ENCODE measurements at places on chromosomes 16 and 17. TPM values are rescaled to one million over a fixed set of nuclear protein-coding genes. Genes with fewer than 3 reads are reported as not detected.
A peak's percentile ranks its signal among the peaks of the same experiment; 100 is the strongest.

Gene PRSS36
- polyA plus RNA-seq, result 0.09 TPM

- no peak for DNase-seq
Measured at GRCh38 chr17:9587969-9588656, 11.7 kb downstream of the CFAP52 start.

DNA sequence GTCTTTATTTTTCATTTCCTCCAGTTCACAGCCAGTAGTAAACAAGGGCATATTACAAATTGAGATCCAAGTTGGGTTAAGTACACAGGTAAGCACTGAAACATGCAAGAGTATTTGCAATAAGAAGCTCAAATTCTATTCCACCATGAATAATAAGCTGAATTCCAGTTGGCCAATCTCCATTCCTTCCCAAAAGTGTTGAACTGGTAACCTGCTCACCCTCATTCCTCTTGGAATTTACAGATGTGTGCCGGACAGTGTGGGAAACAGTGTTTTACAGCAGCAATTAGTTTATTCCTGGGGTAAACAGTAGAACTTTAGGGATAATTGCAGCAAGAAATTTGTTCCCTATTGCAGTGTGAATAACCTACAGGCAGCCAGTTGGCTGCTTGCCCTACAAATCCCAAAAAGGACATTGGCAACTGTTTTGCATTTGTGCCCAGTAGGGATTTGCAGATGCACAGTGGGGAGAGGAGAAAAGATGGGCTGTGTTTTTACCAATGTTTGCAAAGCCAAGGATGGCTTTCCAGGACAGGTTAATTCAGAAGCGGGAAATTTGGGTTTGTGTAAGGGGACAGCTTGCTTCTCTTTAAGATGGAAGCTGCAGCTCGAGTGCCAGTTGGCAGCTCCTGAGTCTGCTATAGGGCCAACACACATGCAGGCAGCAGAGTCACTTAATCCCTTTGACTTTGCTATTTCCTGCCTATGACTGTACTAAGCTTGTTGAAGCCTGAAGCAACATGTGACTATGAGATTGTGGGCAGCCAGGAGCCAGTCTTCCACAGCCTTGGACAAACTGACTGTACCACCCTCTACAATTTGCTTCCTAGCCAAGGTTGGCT is 318.9 kb downstream of the MAP2K6 start:
- no peak for DNase-seq

DNA sequence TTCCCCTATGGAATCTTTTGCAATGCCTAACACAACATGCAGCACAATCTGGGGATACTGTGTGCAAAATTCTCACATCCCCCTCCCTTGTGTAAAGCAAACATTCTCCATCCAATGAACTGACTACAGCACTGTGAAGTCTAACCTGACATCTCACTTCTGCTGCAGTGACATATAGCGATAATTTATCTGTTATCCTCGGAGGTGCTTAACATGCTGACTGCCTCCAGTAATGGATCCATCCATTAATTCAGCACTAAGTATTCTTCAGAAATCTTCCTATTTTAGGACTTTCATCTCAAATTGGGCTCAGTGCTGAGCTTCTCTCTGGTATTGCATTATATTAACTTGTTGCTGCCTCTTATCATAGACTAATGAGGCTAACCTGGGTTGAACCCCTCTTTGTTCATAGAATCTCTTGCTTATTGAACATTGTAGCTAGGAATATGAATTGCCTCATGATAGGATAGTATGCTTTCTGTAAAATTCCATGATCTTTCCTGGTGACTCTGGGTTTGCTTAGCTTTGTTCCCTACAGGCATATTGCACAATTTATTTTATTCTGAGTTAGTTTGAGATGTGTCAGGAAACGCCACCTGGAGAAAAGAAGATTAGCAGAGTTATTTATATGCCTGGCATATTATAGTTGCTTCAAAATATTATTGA is 187.9 kb downstream of the CNTNAP4 start:
- DNase-seq, result no peak

- DNase-seq, result no peak
Measured at GRCh38 chr16:61871837-61872777, 164.1 kb downstream of the CDH8 start.

DNA sequence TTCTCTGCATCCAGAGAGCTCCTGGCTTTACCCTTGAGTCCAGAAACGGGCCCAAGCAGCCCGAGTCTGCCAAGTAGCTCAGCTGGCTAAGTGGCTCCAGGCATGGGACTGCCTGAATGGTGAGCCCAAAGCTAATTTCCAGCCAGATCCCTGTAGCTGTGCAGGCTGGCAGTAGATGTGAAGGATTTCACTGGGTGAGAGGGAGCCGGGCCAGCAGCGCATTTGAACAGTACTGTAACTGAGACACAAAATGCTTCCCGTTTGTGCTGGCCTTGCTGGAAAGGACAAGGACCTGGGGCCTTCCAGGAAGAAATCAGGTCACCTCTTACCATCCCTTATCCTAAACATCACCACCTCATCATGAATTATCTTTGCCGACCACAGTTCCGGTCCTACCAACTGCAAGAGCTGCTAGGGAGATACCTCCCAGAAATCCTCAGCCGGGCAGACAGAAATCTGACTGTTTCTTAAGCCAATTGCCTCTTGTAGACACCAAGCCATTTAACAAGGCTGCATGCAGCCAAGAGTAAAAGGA is 3.7 kb downstream of the TIMP2 start:
- peak; percentile 30 for DNase-seq

DNA sequence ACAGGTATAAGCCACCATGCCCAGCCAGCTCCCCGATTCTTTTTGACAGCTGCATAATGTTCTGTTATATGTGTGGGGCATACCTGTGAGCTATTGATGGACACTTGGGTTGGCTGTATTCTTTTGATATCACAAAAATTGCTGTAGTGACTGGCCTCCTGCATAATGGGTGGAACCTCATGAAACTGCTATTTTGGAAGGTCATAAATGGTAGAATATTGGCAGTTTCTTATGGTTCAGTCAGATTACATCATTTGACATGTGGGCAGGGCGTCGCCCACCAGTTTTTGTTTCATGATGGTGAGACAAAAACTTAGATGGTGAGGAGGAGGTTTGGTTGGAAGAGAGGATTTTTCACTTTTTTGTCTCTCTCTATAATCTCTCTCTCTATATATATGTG is 26.7 kb upstream of the POLR3E start:
- DNase-seq, result no peak

Gene SULT1A2
- polyA plus RNA-seq, result 1.5 TPM

DNA sequence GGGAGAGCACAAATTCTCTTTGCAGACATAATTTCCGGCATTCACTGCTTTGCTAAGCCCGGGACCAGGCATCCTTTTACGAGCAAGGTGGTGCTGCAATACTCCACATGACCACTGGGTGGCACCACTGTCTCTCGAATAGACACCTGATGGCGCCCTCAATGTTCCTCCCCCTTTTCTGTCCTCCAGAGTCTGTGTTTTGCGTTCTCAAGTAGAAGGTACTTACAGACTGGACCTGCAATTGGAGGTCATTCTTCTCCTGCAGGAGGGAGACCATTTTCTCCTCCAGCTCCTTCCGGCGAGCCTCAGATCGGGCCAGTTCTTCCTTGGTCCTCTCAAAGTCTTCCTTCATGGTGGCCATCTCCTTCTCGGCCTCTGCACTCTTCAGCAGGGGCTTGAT is 45.2 kb downstream of the MYH13 start:
- DNase-seq, result peak; percentile 70

- DNase-seq, result peak; percentile 66
Measured at GRCh38 chr16:86072328-86073102, 173.6 kb downstream of the IRF8 start.

GRCh38 chr16:15874745-15875314 is 13.6 kb downstream of the CEP20 start:
- peak; percentile 42 for DNase-seq

DNA sequence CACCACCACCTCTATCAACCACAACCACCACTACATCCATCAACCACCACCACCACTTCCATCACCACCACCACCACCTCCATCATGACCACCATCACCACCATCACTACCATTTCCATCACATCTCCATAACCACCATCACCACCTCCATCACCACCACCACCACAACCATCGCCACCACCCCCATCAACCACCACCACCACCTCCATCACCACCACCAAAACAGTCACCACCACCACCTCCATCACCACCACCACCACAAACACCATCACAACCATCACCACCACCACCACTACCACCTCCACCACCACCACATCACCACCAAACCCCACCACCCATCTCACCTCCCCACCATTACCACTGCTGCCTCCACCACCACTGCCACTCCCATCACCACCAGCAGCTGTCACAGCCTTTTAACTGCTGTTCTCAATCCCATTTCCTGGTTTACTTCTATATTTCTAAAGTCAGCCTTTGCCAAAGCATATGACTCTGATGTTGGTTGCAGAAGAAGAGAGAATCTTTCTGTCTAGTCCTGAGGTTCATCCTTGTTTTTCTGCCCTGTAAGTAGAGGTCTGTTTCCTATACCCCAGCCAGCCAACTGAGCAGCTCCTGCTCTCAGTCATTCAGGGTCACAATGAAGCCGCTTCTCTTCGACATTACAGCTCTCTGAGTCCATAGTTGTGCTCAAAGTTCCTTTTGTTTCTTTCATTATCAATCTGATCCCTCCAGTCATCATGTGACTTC is 14.0 kb downstream of the MARCHF10 start:
- no peak for DNase-seq

Gene SCGB1C2
- polyA plus RNA-seq, result not detected

DNA sequence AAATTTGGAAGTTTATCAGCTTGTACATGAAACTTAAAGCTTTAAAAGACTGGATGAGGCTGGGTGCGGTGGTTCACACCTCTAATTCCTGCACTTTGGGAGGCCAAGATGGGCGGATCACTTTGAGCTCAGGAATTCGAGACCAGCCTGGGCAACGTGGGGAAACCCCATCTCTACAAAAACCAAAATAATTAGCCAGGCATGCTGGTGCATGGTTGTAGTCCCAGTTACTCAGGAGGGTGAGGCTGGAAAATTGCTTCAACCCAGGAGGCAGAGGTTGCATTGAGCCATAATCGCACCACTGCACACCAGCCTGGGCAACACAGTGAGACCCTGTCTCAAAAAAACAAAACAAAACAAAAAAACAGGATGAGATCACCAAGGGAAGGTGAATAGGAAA is 209.5 kb downstream of the AATF start:
- no peak for DNase-seq

GRCh38 chr16:65172356-65172755 is 50.5 kb upstream of the CDH11 start:
- no peak for DNase-seq

DNA sequence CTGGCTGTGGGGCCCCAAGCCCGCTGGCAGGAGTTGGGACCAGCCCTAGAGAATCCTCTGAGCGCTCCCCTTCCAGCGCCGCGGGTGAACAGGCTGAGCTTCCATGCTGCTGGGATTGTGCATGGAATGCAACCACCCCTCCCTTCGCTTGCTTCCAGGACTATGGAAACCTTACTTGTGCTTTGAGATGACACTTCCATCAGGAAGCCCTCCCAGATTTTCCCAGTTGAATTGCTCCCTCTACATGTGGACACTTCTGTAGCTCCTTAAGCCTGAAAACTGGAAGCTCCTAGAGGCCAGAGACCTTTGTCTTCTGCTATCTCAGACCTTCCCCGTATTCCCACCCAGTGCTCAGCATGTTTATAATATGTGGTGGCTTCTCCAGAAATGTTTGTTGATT is 213.2 kb upstream of the RPL38 start:
- no peak for DNase-seq

DNA sequence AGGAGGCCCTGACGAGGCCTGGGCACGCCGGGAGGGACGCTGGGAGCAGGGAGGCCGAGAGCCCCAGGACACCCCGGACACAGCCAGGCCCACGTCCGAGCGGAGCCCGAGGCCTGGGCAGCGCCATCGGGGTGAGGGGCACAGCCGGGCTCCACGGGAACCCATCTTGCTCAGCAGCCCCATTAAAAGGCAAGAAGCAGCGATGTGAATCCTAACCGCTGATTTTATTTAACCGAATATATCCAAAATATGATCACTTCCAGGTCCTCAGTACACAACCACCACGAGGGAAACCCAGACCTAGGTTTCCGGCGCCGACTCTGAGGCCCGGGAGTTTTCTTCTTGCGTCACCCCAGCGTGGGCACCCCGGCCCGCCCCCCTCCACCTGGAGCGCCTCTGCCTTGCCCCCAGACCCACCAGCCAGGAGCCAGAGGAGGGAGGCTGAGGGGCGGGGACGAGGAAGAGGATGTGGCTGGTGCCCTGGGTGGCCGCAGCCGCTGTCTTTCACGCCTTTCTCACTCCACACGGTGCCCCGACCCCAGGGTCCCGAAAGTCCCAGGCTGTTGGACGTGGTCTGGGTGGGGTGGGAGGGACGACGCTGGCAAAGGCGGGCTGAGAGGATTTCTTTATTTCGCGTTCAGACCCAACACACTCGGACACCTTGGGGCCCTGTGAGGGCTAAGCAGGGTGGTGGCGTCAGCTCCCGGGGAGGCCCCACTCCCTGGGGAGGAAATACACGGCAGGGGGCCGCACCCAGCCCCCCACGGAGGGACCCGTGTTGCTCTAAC is 568 bp upstream of the CCDC154 start:
- DNase-seq, result no peak

DNA sequence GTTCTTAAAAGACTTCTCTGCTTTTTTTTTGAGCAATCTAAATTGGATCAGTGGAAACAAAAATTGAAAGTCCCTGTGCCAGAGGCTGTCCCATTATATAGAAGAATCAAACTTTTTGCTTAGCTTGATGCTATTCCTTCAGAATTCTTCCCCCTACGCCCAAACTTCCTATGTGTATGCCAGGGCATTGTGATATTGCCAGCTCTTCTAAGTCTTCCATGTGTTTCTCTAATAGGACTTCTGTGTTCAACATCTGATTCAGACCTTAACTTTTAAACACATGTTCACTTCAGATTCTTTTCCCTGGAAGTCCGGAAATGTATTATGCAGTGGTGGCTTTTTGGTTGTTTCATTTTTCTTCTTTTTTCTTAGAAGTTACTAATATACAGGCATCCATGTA is 18.7 kb downstream of the PTRH2 start:
- no peak for DNase-seq

DNA sequence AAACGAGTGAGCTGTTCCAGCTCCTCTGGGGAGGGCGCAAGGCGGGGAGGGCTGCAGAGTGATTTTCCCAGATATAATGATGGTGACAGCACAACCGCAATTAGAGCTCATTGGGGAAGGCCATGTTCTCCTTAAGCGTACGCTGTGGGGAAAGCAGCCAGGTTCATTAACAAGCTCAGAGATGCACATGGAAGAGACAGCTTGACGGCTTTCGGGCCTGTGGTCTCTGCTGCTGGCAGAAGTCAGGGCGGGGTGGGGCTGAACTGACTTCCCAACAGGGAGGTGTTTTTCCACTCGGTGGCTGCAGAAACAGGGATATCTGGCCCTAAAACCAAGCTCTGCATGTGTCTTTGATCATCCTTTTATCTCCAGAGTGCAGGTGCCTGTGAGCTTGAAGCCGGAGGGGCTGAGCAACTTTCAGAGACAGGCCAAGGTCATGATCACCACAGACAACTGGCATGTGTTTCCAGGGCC is 24.0 kb upstream of the CACNG1 start:
- DNase-seq, result no peak
